NCI-H1092 (cell line): ENCODE measurements at places on chromosomes 11 and 22.

- DNase-seq = no peak
Observed at GRCh38 chr11:69449320-69450063, 32.0 kb upstream of the LINC01488 start.

DNA sequence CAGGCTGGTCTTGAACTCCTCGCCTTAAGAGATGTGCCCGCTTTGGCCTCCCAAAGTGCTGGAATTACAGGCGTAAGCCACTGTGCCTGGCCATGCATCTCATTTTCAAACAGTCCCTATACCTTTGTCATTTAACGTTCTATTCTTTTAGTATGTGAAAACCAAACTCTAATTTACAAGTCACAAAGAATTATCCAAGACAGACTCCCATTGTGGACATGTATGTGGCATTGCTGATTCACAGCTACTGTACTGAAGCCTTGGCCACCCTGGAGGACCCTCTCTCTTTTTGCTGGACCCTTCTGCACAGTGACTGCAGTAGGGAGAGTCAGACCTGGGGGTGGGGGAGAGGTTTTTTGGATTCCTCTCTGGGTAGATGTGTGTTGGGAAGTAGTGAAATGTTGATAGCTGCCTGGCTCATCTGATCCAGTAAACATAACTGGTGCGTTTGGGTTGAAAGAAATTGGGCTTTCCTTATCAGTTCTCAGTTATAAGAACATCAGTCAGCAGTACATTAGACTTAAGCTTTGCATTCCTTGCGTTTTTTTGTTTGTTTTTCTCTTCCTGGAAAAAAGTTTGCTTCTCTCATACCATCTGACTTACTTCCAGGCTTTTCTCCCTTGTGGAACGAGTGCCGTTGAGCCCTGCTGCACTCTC is 65.9 kb downstream of the MED15 start:
- no peak for DNase-seq

GRCh38 chr11:79902493-79902892 is 461.7 kb upstream of the TENM4 start:
- DNase-seq = no peak

DNA sequence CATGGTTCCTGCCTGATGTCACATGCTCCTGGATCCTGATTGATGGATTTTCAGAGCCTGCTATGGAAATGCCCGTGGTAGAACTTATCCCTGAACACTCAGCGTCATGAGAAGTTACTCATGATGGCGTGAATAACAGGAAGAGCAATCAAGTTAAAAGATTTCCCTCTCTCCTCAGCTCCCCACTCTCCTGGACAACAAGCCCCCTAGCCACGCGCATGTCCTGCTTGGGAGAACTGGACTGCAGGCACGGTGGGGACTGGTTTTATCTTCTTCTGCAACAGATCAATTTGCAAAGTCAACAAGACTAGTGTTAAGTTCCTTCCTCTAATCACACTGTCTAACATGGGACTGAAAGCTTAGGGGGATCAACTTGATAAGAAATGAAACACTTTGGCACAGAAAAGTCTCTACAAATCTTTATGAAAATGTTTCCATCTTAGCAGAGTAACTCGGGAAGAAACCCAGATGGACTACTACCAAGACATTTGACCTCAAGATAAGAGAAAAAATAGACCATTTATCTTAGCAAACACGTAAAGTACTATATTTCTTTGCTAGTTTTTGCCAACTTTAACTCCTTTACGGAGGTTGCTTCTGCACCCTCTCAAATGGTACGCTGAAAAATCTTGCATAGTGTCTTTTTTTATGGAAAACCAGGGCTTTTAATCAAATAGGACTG is 27.6 kb downstream of the POU2AF1 start:
- DNase-seq = no peak

DNA sequence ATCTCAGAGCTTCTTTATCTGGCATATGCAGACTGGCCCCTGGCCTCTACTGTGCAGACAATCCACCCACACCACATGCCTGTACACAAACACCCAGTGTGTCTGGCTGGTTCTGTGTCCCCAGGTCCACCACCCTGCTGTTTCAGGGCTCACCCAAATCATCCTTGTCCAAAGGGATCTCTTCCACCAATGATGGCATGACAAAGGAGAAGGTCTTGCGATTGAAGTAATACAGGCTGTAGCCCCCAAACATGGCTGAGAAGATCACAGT is 1.7 kb downstream of the SLC37A4 start:
- DNase-seq = no peak

GRCh38 chr11:70732881-70733196 is 334.5 kb downstream of the CTTN start:
- no peak for DNase-seq
